Chondrocyte (in vitro differentiated cells): ENCODE measurements at places on chromosomes 7 and 10. TPM values are rescaled to one million over a fixed set of nuclear protein-coding genes. Genes with fewer than 3 reads are reported as not detected.
A peak's percentile ranks its signal among the peaks of the same experiment; 100 is the strongest.

The SKIDA1 gene
- 1.9 to 3.7 TPM (median 2.0 TPM) in 3 replicates for total RNA-seq

DNA sequence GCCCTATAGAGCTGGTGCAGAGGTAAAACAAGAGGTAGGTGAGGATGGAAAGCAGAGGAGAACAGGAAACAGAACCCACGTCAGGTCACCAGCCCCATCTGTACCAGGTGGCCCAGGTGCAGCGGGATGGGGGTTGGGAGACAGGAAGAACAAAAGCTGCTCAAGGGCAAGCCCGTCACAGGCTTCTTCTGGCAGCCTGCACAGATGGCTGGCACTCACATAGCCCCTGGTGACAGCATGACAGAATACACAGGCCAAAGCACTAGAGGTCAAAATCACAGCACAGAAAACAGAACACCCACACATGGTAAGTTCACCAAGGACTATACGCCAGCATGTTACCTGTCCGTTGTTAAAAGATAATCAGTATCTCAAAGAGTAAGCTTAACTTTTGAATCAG lies 126.8 kb downstream of the GALNT11 start:
- no peak overlapping the region for H3K27ac ChIP-seq
- H3K4me3 ChIP-seq, result no peak overlapping the region
- peaks cover 41% of the 10 kb centered on the region for H3K36me3 ChIP-seq
- no peaks in the 10 kb centered on the region for H3K4me1 ChIP-seq

The PTPRN2 gene
- 0.30 to 0.51 TPM (median 0.36 TPM) in 3 replicates for total RNA-seq

The OR2A42 gene
- total RNA-seq, result 0.12 to 0.31 TPM in 2 of 3 replicates, not detected in the other

The NUTM2E gene
- total RNA-seq, result 0.52 to 0.80 TPM (median 0.74 TPM) in 3 replicates

DNA sequence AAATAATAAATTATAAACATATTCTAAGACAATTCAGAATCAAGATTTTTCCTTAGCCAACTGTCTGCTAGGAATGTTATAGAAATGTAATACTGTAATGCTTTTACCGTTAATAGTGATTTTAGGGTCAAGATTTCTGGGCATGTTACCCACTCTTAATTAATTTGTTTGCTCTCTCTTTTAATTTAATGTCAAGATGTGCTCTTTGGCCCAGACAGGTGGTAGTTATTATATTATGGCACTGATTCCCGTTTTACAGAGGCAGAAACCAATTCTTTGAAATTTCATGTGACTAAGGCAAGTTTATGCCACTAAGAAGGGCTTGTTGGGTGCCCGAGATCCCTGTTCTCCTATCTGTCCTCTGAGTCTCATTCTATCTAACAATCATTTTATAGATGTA lies 959 bp upstream of the FAM107B start:
- H3K4me3 ChIP-seq, result no peak overlapping the region
- H3K27me3 ChIP-seq, result peaks cover 1% of the 10 kb centered on the region
- peaks cover 13% of the 10 kb centered on the region for H3K4me1 ChIP-seq
- H3K27ac ChIP-seq, result no peak overlapping the region
- no peaks in the 10 kb centered on the region for H3K36me3 ChIP-seq

The CYP3A4 gene
- not detected in 3 replicates for total RNA-seq

DNA sequence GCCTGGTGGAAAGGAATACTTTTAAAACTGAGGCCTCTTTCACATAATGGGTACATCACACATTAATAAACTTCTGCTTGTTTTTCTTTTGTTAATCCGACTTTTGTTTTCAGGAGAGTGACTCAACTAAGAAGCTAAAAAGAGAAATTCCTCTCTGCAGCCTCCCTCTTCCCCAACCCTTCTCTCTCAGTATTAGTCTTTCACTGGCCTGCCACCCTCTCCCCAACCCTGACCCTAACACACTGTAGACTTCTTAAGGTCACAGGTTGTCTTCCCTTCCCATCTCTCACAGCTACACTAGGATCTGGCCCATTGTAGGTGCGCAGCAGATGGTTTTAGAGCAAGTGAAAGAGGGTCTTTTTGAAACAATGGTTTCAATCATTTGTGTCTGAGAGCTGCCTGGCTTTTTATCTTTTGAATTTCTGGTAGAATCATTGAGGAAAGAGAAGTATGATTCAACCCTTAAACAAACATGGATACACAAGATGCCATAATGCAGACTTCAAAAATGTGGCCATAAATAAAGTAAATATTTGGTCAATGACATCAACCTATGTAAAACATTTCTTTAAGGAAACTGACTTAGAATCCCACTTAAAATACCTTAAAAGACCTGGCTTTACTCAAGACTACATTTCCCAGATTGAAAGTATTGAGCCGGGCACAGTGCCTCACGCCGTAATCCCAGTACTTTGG lies 17.9 kb upstream of the FFAR4 start:
- peak overlapping the region; percentile 82 for H3K27ac ChIP-seq
- DNase-seq, result no peak
- H3K4me3 ChIP-seq, result no peak overlapping the region
- H3K27me3 ChIP-seq, result no peaks in the 10 kb centered on the region
- H3K4me1 ChIP-seq, result peaks cover 10% of the 10 kb centered on the region
- no peaks in the 10 kb centered on the region for H3K36me3 ChIP-seq

DNA sequence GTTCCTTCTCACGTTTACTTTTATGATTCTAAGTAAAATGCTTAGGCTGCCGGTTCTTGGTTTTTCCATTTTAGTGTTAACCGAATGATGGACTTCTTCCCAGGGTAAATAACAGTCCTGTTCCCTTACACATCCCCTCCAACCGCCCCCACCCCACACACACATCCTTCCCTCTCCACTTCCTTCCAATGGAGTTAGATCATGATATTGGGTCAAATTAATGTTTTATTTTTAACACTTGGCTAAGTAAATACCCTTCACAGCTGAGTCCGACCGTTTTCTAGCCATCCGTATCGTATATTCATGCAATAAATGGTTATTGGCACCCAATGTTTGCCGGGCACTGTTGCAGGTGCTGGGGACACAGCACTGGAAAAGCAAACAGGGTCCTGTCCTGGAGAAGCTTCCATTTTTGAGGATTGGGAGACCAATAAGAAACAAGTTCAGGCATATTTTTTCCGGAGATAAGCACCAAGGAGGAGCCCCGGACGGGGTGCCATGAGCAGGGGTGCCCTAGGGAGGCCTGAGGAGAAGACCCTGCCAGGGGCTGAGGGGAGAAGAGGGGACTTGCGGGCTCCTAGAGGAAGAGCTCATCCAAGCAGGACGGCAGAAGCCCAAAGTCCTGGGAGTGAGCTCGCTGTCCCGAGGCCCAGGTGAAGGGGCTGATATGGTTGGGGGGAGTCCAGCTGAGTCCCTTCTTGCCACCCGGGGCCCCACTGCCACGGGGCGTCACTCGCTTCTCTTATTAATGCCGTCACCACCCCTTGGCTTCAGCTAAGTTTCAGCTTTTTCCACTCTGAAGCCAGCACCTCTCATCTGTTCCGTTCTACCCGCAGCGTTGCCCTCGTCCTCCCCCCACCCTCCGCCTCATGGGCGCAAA lies 126.0 kb upstream of the RET start:
- peak; percentile 85 for DNase-seq
- no peak overlapping the region for H3K27ac ChIP-seq
- H3K36me3 ChIP-seq, result peaks cover 2% of the 10 kb centered on the region
- peaks cover 6% of the 10 kb centered on the region for H3K4me1 ChIP-seq

DNA sequence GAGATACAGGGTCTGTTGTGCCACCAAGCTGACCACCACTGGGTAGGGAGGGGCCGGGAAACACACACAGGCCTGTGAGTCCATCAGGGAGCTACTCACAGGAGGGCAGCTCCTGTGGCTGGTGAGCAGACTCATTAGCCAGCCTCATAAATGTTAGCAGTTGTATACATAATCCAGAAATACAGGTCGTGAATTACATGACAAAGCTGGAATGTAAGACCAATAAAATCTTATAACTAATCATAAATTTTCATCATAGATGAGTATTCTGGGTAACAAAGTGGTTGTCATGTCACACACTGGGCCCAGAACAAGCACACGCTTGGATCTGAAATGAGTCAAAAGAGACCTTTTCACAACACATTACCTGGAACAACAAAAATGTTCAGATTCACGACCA lies 642.6 kb upstream of the AUTS2 start:
- no peak overlapping the region for H3K4me3 ChIP-seq
- no peaks in the 10 kb centered on the region for H3K4me1 ChIP-seq
- no peak overlapping the region for H3K27ac ChIP-seq
- H3K27me3 ChIP-seq, result peaks cover 7% of the 10 kb centered on the region

- H3K4me3 ChIP-seq, result no peak overlapping the region
- no peaks in the 10 kb centered on the region for H3K27me3 ChIP-seq
These were observed 633 bp upstream of the EBLN1 start for GRCh38 chr10:22218448-22218847.

The AOAH gene
- not detected in 3 replicates for total RNA-seq

The CYP2C8 gene
- total RNA-seq, result not detected in 3 replicates

GRCh38 chr10:120521880-120522279 lies 64.9 kb downstream of the PLPP4 start:
- H3K4me3 ChIP-seq, result no peak overlapping the region
- no peak for DNase-seq
- no peaks in the 10 kb centered on the region for H3K36me3 ChIP-seq

DNA sequence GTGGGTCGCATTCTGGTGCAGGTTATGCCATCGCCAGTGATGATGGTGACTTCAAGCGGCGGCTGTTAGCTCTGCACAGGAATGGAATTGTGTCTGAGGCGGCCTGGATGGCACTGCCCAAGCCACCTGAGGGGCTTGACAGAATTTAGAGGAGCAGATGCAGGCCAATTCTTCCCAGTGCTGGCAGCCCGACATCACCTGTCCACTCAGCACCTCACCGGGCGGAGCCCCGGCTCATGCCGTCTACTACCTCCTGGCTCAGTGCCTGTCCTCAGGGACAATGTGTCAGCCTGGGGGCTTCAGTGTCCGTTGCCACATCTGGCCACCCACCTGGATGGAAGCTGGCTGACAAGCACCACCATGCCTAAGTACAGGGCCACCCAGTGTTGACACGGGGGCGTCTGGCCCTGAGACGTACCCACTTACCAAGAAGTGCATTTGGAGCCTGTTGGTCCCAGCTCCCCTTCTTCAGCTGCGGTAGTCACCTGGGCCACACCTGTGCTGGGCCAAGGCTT lies 420.5 kb upstream of the MKI67 start:
- H3K4me1 ChIP-seq, result no peaks in the 10 kb centered on the region
- H3K27me3 ChIP-seq, result peaks cover 5% of the 10 kb centered on the region
- H3K4me3 ChIP-seq, result no peak overlapping the region
- H3K27ac ChIP-seq, result no peak overlapping the region
- no peaks in the 10 kb centered on the region for H3K36me3 ChIP-seq

DNA sequence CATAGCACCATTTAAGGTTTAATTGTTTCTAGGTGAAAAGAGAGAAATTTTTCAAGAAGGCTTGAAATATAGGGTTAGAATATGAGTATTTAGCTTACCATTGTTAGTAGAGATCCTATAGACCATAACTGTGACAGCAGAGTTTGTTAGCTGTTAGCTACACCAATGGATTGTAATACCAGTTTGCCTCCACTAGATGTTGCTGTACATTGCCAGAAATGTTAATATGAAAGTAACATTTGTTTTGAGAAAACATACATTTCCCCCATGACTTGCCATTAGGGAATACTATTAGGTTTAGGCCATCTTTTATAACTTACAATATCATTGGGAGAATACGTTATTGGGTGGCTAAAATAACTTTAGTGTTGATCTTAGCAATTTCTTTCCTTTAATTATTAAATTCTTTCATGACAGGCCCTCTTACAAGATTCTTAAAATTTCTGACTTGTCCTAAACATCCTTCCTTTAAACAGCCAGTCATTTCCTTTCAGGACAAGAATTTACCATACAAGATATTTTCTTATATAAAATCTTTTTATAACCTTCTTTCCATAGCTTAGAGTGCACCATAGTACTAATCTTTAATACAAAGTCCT lies 39.5 kb downstream of the ZNF117 start:
- H3K4me3 ChIP-seq, result no peak overlapping the region
- H3K27ac ChIP-seq, result no peak overlapping the region
- peaks cover 6% of the 10 kb centered on the region for H3K4me1 ChIP-seq
- DNase-seq, result no peak
- no peaks in the 10 kb centered on the region for H3K36me3 ChIP-seq
